ENCODE measurements at places on chromosomes 2 and 18.

DNA sequence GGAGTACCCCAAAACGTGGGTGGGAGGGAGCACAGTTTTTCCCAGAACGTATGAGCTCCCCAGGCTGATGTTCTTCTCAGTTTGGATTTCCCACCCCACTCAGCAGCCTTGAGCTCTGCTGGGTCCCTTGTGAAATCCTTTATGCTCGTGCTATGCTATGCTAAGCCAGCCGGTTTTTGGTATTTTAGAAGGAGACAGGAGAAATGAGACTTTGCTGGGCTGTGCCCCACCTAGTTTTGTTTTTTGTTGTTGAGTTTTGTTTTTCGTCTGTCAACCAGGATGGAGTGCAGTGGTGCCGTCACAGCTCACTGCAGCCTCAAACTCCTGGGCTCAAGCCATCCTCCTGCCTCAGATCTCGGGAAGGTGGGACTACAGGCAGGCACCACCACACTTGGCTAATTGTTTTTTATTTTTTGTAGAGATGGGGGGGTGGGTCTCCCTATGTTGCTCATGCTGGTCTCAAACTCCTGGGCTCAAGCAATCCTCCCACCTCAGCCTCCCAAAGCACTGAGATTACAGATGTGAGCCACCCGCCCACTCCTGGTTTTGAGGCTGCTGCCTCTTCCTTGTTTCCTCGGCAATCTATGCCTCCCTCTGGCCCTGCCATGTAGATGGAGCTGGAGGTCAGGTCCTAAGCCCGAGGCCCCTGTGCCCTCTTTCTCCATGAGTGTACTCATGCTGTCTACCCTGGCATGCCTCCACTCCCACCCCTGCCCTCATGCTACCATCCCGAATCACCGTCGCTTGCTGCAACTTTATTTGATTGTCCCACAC is 17.5 kb upstream of the MGAT4A start:
- no peak for DNase-seq

- DNase-seq, result no peak
Observed at GRCh38 chr2:72129681-72130340, 17.9 kb downstream of the CYP26B1 start.

- DNase-seq, result no peak
Observed at GRCh38 chr2:236718207-236718992, 148.8 kb downstream of the ACKR3 start.

DNA sequence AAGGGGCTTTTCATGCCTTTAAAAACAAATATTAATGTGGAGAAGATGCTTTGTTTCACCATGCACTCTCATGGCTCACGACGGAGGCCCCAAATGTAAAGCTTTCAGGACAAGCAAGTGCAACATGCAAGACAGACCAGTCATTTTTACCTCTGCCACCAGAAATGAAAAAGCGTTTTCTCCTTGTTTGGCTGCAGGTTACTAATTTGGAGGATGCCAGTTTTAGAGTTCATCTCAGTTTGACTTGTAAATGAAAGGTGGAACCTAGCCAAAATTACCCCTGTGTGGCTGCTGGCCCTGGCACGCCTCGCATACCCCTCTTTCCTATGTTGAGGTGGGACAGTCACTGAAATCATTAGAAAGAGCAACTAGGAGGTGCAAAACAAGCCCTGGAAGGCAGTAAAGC is 138.6 kb downstream of the BCL2 start:
- no peak for DNase-seq

DNA sequence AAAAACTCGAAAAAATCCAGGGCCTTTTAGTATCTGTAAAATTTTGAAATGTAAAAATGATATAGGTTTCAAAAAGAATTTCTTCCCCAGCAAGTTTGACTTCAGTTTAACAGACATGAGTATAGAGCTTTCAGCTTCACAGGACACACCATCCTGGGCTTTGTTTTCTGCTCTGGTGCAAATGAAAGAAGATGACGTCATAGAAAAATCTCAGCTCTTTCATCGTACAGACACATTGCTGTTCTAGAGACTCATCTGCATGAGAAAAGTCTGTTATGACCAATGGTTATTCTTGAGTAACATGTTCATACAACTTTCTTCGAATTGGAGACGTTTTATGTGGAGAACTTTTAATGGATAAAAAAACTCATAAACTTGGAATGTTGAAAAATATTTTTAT is 111.7 kb upstream of the DYNAP start:
- peak; percentile 3 for DNase-seq

- DNase-seq, result no peak
Observed at GRCh38 chr2:71830497-71831192, 317.0 kb downstream of the CYP26B1 start.
